Activated CD4-positive, CD25-positive, alpha-beta regulatory T cell (primary cell): ENCODE measurements at places on chromosomes 5 and 9.

GRCh38 chr9:111857555-111858211 is 38.9 kb upstream of the UGCG start:
- no peak for DNase-seq

- no peak for DNase-seq
Measured at GRCh38 chr5:89110916-89111646, 228.1 kb upstream of the MEF2C start.

GRCh38 chr5:178642351-178642909 is 15.6 kb upstream of the CLK4 start:
- no peak for DNase-seq

GRCh38 chr5:60339691-60340201 is 360.2 kb downstream of the DEPDC1B start:
- no peak for DNase-seq

GRCh38 chr9:37534901-37535300 is 41.3 kb downstream of the FBXO10 start:
- DNase-seq: no peak

- no peak for DNase-seq
Measured at GRCh38 chr9:106441283-106441682, 421.7 kb upstream of the ZNF462 start.

- no peak for DNase-seq
Measured at GRCh38 chr5:139637438-139638089, 10.6 kb upstream of the CXXC5 start.

GRCh38 chr5:14667770-14668169 is 3.3 kb downstream of the OTULIN start:
- DNase-seq: no peak

DNA sequence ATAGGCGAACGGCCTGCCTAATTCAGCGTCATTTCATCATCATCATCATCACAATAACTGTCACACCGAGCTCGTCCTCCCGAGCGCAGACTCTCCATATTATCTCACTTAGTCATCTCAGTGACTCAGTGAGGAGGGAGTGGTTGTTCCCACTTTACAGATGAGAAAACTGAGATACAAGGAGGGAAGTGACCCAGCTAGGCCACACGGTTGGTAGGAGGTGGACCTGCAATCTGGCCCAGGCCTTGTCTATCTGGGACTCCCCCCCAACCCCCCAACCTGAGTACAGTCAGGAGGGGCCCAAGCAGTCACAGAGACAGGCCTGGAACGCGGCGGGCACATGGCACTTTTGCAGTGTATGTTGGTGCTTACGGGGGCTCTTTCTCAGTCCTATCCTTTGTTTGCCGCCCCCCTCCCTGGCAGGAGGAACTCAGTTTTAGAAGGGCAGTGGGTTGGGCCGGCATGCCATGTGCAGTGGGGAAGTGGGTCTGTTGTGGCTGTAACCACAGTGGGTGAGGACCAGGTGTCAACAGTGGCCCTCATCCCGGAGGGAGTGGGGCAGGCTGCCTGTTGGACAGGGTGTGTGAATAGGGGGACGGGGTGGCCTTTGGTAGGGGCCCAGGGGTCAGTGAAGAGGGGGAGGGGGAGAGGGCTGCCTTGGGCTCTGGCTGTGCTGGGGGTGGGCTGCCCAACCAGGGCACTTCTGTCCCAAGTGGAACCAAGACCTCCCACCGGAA is 1.7 kb upstream of the RXRA start:
- DNase-seq: no peak

DNA sequence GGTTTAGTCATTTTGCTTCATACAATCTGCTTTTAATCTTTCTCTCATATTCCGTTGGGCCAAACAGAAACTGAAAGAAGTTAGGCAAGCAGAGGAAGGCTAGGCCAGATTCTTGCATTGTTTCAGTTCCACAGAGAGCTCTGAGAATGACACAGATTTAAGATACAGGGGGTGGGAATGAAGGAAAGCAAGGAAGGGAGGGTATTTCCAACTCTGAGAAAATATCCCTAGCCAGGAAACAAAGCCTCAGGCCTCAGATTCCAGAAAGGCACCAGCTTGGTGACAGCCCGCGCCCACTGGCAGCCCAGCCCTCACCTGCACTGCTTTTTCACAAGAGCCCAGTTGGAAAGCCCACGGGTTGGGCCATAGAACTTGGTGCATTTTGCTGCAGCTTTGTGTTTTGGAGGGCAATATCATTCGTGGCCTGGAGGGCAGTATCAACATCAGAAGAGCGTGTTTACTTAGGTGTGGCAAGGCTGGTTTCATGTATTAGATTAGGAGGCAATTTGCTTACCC is 63.5 kb downstream of the ENC1 start:
- no peak for DNase-seq

DNA sequence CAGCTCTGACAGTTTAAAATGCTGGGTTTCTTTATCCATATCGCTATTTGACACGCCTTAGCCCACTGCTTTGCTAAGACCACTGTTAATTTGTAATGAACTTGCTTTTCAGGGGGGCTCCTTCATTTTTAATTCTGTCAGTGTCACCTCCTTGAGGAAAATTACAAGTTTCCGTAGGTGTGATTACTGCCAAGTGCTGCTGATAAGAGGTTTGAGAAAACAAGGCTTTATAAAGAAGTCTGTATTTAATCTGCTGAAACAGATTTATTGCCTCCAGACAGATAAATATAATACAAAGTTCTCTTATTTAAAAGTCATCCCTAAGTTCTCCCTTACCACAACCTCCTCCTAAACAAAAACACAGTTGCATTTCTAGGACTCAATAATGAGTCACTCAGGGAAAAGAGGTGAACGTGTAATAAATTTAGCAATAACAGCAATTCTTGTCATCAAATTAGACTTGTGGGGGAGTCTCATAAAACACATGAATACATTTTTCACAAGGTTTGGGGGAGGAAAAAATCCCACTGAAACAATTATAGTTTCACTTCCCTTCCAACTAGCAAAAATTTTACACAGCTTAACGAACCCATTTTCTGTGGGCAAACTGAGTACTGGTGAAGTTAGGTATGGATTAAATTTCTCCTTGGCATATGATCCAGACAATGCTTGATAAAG is 72.8 kb downstream of the MAPKAP1 start:
- DNase-seq: no peak

DNA sequence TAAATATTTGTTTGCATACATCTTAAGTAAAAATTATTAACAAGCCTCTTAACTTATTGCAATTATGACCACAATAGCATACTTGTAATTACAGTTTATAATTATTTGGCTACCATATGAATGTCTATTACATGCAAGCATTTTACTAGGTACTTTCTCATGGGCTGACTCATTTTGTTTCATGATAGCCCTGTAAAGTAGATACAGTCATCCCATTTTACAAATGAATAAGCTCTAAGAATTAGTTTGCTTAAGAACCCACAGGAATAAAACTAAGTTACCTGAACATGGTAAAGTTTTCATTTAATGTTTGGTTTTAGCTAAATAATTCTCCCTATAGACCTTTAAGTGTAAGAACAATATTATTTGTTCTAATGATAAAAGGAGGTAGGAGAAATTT is 126.6 kb upstream of the IZUMO3 start:
- DNase-seq: no peak

DNA sequence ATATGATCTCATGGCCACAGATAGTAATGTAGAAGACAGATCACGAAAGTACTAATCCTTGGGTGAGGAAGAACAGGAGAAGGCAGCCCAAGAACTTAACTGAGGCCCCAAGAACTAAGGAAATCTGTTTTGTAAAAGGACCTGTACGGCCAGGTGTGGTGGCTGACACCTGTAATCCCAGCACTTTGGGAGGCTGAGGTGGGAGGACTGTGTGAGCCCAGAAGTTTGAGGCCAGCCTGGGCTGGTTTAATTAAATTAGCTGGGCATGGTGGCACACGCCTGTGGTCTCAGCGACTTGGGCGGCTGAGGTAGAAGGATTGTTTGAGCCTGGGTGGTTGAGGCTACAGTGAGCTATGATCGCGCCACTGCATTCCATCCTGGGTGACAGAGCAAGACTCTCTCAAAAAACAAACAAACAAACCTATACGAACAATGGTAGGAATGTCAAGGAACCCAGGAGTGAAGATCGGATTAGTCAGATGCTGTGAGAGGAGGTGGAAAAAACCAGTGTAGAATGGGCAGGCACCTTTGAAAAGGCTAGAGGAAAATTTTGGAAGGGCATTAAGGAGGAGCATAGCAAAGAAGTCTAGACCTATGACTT is 283.8 kb upstream of the DMRT1 start:
- DNase-seq: no peak
